ENCODE measurements at places on chromosomes 6 and 20.

- no peak for DNase-seq
Observed at GRCh38 chr6:112713402-112713801, 366.3 kb downstream of the RFPL4B start.

- DNase-seq, result peak; percentile 14
Observed at GRCh38 chr6:153816366-153816765, 222.7 kb upstream of the OPRM1 start.

- DNase-seq, result no peak
Observed at GRCh38 chr6:5486214-5486613, 224.9 kb downstream of the FARS2 start.

DNA sequence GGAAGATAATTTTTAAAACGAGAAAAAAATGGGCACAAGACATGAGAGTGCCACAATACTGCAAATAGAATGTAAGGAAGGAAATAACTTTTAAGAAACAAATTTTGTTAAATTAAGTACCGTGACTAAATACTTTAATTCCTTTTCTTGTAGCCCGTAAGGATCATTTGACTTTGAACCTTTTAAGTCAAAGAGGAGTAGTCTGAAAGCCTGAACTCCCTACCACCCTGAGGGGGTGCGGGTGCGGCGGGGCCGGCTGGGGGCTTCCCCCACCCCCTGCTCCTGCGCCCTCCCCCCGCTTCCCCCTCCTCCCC lies 231 bp upstream of the PHACTR2 start:
- no peak for DNase-seq

- DNase-seq, result no peak
Observed at GRCh38 chr6:100979267-100979666, 98.1 kb upstream of the ASCC3 start.

DNA sequence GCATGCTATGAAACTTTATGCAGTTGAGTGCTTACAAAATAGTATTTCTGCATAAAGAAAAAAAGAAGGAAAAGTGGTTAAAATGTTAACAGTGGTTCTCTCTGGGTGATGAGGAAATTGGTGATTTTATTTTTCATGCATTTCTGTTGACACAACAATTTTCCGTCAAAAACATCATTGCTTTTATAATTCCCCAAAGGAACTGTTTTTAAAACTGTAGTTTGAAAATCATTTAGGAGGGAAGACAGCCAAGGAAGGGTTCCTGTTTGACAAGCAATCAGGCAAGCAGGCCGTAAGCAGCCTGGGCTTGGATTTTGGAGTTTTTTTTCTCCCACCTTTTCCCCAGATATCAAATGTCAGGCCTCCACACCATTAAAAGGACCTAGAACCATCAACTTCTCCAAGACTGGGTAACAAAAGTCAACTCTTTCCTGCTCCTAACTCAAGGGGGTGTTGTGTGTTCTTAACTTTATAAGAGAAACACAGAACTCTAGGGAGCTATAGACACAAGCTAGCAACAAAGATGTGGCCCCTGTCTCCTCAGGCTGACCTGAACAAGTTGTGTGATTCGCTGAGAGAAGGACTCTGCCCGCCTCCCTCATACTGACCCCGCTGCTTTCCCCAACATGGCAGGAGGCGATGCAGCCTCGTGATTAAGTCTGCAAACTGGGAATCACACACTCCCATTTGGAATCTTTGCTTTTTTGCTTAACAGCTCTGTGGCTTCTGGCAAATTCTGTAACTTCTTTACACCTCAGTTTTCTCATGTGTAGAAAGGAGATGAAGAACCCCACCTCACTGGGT lies 146.6 kb downstream of the BCAS1 start:
- no peak for DNase-seq

DNA sequence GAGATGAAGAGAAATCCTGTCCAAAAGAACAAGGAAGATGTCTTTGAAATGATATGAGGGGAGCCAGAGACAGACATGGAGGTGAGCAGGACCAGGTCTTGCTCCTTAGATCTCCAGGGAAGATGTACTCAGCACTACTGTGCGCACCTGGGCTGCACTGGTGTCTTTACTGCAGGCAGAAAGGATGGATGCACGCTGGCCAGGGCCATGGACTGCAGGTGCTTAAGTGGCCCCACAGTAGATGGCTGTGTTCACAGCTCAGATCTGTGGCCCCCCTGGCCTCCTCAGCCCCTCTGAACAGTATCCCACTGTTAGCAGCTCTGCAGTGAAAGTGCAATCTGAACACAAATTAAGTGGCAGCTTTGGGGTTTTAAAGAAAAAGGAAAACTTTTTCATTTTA lies 343.0 kb downstream of the NRN1 start:
- no peak for DNase-seq

GRCh38 chr20:43448748-43449535 lies 8.8 kb upstream of the SRSF6 start:
- DNase-seq, result peak; percentile 67

GRCh38 chr6:106820412-106820852 lies 154.1 kb downstream of the CD24 start:
- DNase-seq, result no peak

GRCh38 chr6:108944071-108944470 lies 95.8 kb downstream of the ARMC2 start:
- no peak for DNase-seq

- peak; percentile 61 for DNase-seq
Observed at GRCh38 chr6:107704347-107705013, 119.6 kb downstream of the SCML4 start.

DNA sequence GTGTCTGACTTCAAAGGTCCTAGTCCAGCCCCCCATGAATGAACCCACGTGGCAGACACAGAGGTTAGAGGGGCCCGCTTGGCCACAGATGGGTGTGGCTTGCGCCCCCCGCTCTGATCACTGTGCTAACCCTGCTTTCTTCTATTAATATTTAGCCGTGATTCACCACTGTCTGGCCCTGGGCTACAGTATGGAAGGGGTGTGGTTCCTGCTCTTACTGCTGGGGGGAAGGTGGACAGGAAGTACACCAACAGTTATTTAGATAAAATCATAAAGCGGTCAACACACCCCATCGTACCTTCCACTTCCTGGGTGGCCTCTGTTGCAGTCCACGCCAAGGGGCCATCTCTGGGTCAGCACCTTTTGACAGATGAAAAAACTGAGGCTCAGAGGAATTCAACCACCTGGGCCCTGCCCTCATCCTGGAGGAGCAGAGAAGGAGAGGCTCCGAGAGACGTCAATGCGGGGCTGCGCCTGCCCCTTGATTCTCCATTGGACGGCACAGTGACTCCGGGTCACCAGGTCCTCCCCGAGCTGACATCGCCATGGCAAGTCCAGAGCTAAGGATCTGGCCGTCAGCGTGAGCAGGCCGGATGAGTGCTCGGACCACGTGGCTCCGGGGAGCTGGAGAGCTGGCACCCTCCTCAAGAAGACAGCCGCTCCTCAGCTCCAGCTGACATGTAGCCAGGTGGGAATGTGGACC lies 206.3 kb downstream of the PREX1 start:
- DNase-seq, result no peak

DNA sequence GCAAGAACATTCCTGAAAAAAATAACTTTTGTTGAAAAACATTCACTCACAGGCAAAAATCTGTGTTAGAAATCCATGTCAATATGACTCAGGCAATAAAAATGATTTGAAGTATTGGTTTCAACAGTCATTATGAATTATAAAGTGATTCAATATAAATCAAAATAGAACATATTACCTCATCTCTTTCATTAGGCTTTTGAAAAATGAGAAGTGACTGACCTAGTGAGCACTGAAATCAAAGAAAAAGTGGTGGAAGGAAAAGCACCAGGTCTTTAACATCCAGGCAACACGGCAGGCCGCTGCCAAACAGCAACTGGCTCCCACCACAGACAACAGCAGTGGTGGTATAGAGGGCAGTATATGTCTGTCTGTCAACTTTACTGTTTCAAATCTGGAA lies 68.9 kb downstream of the MAN1A1 start:
- no peak for DNase-seq

DNA sequence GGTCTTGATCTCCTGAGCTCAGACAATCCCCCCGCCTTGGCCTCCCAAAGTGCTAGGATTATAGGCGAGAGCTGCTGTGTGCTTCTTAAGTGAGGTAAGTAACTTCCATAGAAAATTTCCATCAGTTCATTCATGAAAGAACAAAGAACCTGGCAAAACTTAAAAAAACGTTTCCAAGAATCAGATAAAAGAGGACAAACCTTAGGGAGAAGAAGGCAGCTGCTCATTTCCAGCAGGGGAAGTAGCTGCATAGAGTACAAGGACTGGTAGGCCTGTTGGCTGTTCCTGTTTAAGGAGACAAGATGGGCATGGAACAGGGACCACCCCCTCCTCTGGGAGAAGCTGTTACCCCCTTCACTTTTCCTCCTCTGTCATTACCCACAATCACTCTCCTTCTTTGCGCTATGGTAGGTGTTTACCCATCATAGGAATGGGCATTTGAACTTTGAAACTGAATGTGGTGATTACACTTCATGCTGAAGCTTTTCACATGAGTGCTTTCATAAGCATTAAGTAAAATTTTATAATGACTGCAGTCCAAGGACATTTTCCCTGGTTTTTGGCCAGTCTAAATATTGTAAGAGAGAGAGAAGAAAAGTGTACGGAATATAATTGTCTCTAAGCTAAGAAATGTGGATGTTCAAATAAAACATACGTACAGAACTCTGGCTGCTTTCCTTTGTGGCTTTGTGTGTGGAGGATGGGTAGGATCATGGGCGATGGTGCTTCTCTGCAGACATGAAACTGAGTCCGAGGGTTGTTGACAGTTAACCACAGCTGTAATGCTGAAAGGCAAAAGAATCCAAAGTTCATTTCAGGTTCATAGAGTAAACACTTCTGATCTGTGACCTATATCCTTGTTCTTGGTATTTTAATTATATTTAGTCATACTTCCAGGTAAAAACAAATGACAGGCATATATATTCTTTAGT lies 56.4 kb downstream of the CCN2 start:
- DNase-seq, result no peak

GRCh38 chr6:146295695-146296094 lies 247.9 kb upstream of the RAB32 start:
- DNase-seq, result no peak

- no peak for DNase-seq
Observed at GRCh38 chr6:56463443-56463842, 179.2 kb downstream of the DST start.

- no peak for DNase-seq
Observed at GRCh38 chr20:1199212-1199873, 3.9 kb upstream of the C20orf202 start.

GRCh38 chr6:137290601-137291261 lies 71.5 kb upstream of the IFNGR1 start:
- no peak for DNase-seq

DNA sequence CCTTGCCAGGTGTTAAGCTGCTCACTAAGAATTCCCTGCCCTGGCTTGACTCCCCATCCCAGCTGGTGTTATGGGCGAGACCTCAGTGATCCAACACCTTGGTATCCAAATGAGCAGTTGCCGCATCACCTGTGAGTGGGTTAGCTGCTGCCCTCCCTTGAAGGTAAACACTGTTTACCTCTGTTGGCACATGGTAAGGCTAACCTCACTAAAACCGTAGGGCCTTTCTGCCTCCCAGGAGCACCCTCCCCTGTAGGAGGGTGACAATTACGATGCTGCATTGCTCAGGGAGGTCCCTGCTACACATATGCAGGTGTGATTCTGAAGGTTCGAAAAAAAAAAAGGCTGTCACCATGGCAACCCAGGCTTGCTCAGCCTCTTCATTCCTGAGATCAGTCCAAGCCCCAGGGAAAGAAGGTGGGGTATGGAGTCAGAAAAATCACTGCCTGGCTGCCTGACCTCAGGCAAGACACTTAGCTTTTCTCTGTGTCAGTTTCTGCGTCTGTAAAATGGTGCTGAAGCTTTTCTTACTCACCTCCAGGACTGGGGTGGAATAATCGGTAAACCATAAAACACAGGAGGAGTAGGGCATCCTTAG lies 19.5 kb downstream of the PNPLA1 start:
- no peak for DNase-seq

GRCh38 chr6:11290027-11290426 lies 57.6 kb upstream of the NEDD9 start:
- no peak for DNase-seq

DNA sequence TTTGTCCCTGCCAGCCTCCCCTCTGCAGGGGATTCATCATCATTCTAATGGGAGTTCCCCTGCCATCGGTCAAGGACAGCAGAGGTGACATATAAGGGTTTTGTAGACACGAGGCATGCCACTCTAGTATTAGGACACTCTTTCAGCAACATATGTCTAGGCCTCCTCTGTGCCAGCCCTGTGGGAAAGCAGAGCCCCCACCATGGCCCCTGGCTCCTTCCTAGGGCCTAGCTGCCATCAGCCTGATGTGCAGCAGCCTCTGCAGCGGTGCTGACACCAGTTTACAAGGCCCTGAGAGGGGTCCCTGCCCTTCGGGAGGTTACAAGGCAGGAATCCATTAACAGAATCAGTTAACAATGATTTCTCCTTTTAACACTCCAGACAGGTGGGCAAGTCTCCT lies 32.5 kb downstream of the TMEM242 start:
- DNase-seq, result no peak

- no peak for DNase-seq
Observed at GRCh38 chr6:151036869-151037680, 171.6 kb downstream of the MTHFD1L start.

- DNase-seq, result no peak
Observed at GRCh38 chr6:22673474-22673873, 104.1 kb downstream of the HDGFL1 start.

- DNase-seq, result no peak
Observed at GRCh38 chr6:154352898-154353585, 3.6 kb downstream of the IPCEF1 start.

DNA sequence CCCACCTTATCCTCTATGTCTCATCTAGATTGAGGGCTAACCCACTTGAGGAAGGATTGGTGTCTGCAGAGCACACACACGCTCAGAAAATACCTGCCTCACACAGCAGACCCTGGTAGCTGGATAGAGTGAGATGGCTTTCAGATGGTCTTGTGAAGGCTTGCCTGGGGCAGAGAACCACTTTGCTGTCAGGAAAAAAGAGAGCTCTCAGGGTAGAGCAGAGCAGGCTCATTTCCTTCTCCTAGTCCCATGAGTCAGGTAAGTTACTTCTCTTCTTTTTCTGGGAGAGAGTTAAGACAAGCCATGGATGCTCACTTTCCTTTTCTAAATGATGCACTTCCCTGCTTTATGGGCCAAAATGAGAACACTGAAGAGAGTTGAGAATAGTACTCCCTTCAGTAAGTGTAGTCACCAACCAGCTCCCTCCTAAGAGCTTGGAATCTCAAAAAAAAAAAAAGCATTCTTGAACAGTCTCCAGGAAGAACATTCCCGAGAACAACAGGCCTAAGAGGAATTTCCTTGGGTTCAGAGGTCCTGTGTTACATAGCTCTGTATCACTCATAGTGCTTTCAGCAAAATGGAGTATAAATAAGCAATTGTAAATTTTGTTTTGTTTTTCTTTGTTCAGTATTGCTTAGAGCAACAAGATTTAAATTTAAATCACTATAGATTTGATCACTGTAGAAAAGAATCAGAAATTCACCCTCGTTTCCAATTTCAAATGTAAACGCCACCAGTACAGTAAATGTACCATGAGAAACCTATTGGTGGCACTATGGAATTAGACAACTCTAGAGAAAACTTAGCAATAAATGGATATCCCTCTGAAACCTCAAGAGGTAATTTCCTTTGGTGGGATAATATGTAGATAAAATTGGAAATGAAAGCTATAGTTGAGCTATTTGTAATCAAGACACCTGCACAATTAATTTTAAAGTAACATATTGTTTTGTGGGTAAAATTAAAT lies 530.3 kb downstream of the RFPL4B start:
- no peak for DNase-seq

All from HEK293T (cell line).